ENCODE measurements at places on chromosomes 11 and 22.
A peak's percentile ranks its signal among the peaks of the same experiment; 100 is the strongest.

- no peak for DNase-seq
Observed at GRCh38 chr11:82889133-82890001, 10.9 kb downstream of the PRCP start.

- no peak for DNase-seq
Observed at GRCh38 chr22:26416670-26417276, 12.3 kb upstream of the ASPHD2 start.

- no peak for DNase-seq
Observed at GRCh38 chr11:131662317-131662972, 292.0 kb downstream of the NTM start.

- DNase-seq, result no peak
Observed at GRCh38 chr11:119759747-119760412, 30.9 kb upstream of the NECTIN1 start.

GRCh38 chr11:61048368-61049062, 53.8 kb upstream of the CD5 start:
- no peak for DNase-seq

- DNase-seq, result no peak
Observed at GRCh38 chr11:10109806-10110205, 184.2 kb downstream of the SBF2 start.

GRCh38 chr22:26748845-26749244, 91.5 kb downstream of the MIAT start:
- DNase-seq, result no peak

DNA sequence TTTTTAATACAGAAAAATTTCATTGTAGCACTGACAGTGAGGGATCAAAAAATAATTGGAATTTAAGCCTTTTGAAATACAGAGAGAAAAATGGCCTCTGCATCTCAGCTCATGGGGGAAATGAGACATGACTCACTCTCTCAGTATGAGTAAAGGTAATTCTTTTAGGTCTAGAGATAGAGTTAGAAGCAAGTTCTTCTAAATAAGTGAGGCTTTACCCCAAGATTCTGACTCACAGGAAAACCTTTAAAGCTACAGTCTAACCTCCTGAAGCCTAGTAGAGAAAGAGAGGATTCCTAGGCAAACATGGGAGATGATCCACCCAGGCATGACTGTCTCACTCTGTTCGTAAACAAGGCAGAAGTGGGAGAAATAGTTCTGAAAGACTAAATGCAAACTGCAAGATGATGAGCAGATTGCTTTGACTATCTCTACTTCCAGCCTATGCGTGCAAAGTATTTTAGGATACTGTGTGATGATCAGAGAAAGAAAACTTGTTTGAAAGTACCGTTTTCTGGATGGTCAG, 1003.3 kb upstream of the CCDC90B start:
- no peak for DNase-seq

DNA sequence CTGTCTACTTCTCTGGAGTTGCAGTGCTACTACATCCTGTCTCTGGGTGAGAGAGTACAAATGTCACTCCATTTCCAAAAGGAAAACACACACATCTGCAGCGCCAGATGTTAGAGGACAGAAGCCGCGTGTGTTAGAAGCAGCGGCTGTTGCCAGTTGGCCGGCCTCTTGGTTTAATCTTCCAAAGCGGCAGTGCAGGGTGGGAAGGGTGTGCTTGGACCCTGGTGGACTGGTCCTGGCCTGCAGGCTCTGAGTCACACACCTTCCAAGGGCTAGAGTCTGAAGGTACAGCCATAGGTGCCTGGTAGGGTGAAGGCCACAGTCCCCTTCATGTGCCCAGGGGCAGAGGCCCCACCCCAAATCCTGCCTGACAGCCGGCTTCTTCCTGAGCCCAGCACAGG, 99.8 kb downstream of the CTTN start:
- no peak for DNase-seq

DNA sequence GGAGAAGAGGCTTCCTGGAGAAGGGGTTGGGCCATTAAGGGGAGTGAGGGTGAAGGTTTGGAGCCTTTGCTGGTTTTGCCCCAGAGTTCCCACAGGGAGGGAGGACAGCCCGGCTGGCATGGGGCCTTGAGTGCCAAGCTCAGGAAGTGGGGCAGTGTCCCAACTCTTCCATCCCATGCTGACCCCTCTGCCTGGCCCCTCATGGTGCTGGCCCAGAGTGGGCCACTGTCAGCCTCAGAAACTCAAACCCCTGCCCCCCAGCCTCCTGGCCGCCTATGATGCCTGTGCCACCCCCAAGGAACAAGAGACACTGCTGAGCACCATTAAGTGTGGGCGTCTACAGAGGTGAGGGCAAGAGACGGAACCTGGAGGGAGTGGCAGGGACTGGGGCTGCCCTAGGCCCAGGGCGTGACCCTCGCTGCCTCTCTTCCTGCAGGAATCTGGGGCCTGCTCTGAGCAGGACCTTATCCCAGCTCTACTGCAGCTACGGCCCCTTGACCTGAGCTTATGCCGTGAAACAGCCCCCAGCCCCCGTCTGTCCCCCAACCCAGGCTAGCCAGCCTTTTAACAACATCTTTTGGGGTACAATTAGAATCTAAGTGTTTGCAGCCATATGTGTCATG, 5.4 kb downstream of the MUS81 start:
- DNase-seq, result no peak

- no peak for DNase-seq
Observed at GRCh38 chr11:69499918-69500284, 18.4 kb downstream of the LINC01488 start.

DNA sequence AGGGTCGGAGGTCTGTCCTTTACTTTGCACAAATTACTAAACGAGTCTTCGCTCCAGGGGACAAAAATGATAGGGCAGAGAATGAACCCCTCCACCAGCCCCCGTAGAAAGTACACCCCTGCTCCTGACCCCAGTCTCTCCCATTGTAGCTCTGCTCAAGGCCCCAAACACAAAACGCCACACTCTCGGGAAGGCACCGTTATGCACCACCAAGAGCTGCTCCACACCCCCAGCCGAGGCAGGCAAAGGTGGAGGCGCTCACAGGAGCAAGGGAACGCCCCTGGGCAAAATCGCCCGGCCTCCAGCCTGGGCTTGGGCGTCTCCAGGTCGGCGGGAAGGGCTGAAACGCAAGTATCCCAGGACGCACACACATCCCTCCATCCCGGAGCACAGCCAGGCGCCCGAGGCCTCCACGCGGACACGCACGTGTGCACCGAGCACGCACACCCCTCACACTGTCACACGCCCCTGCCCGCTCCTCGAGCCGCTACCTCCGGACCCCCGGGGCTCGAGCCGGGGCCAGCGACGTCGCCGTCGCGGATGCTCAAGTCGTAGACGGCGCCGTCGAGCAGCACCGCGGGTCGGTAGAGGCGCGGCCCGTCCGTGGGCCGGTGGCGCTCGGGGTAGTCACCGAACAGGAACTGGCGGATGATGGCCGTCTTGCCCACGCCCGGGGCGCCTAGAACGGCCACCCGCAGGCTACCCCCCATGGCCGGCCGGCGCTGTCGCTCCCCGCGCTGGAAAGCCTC, 786 bp downstream of the RASL10A start:
- no peak for DNase-seq

- DNase-seq, result peak; percentile 66
Observed at GRCh38 chr22:30485362-30485988, 13.7 kb upstream of the SEC14L3 start.

DNA sequence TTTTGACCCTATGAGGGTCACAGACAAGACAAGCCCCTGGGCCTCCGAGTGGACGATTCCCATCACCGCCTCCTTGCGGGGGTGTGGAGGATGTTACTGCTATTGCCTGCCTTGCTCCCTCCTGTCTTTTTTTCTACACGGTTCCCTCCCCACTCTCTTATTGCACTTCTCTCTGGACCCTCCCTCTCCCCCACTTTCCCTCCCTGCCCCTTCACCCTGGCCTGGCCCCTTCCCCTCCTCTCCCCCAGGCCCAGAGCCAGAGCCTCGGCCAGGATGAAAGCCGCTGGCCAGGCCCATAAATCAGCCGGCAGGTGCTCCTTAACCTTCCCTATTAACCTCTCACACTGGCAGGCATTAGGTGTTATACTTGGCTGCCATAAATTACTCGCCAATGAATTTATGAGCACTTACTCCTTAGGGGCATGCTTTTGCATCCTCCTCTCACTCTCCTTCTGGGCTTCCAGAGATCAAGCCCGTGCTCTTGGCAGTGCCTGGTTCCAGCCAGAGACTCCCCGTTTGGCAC, 18.3 kb upstream of the ALX4 start:
- no peak for DNase-seq

DNA sequence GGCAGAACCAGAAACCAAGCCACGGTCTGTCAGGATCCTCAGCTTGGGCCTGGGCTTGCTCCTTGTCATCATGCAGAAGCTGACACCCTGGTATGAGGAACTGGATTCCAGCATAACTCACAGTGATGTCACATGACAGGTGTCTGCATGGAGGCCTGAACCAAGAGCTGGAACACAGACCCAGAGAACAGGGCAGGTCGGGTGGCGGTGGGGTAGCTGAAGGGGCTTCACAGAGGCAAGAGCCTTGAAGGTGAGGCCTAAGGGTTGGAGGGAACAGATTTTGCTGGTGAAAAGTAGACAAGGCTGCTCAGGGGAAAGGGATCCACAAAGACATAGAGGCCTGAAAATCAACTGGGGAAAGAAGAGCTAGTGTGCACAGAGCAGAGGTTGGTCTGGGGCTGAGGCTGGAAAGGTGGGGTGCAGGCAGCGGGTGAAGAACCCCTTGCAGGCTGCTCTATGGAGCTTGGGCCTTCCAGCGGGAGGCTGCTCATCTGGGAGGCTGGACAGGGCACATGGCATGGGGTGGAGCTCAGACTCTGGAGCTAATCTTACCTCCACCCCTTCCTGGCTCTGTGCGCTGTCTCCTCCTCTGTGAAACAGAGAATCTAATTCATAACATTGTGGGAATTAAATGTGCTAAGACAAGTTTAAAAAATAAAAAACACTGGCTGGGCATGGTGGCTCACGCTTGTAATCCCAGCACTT, 18.4 kb upstream of the RPS3 start:
- DNase-seq, result no peak

- no peak for DNase-seq
Observed at GRCh38 chr11:86175626-86176025, 68.9 kb upstream of the EED start.

GRCh38 chr11:120182372-120182771, 28.5 kb upstream of the OAF start:
- no peak for DNase-seq

DNA sequence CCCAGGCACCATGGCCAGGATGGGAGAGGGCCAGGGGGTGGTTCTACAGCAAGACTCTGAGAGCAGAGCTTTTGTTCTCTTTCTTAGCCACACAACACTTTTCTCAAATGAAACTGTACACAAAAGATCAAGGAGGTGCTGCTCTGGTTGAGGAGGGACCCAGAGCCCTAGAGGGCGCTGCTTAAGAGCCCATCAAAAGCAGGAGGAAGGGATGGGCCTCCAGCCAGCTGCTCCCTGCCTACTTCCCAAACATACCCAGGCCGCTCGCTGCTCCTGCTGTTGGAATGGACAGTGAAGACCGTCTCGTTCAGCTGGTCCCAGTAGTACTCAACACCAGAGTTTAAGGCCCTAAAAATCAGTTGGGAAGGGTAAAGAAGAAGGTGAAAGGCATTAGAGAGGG, 18.4 kb upstream of the CHRM4 start:
- DNase-seq, result no peak

GRCh38 chr11:93498641-93499040, 44.5 kb downstream of the SMCO4 start:
- no peak for DNase-seq

GRCh38 chr22:48695251-48695650, 1132.4 kb downstream of the BRD1 start:
- no peak for DNase-seq

- no peak for DNase-seq
Observed at GRCh38 chr22:26713823-26714449, 56.5 kb downstream of the MIAT start.

DNA sequence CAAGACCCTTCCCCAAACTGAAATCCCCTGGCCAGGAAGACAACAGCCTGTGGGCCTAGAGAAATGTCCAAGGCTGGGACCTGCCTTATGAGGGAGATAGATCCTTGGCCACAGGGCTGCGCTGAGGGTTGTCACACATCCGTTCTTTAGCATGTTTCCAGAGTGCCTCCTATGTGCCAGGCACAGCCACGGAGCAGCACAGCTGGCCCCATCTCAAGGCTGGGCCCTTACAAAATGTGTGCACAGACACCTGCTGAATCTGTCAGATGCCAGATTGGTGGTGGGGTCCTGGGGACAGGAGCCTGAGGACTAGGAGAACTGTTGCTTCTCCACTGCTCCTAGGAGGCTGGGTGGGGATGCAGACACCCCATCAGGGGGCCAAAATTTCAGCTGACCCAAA, 11.2 kb downstream of the GRIK4 start:
- no peak for DNase-seq

DNA sequence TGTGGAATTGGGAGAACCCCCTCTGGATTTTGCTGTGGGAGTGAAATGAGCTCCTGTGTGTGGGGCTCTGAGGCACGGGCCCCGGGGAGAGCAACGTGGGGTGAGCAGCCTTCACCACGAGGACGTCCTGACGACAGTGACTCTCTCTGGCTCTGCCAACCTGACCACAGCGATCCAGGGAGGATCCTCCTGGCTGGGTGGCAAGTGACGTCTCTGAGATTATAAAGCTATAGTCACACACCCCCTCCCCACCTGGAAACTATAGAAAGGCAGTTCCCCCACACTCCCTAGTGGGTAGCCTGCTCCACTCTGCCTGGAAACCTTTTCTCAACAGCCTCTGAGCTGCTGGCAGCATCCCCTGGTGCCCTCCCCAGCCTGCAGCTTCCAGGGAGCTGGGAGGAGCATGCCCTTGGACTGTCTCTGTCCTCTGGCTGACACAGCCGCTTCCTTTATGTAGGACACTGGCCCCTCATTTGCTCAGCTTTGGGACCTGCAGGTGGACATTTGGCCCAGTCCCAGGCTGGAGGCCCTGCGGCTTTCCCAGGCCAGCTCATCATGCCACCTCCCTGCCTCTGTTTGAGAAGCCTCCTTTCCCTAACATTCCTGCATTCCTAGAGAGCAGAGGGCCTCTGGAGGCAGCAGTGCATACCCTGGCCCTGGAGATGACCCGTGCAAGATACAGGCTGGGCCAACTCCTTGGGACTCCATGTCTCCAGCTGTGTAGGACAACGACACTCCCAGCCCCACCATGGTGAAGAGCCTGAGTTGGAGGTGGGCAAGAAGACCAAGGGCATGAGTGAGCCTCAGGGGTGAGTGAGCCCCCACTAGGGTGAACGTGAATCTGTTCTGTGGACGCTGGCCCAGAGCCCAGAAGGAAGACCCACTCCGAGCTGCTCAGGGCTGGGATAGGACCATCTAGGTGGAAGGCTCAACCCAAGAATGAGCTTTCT, 314.0 kb downstream of the NTM start:
- DNase-seq, result no peak
